ENCODE measurements at places on chromosomes 13 and 19.

DNA sequence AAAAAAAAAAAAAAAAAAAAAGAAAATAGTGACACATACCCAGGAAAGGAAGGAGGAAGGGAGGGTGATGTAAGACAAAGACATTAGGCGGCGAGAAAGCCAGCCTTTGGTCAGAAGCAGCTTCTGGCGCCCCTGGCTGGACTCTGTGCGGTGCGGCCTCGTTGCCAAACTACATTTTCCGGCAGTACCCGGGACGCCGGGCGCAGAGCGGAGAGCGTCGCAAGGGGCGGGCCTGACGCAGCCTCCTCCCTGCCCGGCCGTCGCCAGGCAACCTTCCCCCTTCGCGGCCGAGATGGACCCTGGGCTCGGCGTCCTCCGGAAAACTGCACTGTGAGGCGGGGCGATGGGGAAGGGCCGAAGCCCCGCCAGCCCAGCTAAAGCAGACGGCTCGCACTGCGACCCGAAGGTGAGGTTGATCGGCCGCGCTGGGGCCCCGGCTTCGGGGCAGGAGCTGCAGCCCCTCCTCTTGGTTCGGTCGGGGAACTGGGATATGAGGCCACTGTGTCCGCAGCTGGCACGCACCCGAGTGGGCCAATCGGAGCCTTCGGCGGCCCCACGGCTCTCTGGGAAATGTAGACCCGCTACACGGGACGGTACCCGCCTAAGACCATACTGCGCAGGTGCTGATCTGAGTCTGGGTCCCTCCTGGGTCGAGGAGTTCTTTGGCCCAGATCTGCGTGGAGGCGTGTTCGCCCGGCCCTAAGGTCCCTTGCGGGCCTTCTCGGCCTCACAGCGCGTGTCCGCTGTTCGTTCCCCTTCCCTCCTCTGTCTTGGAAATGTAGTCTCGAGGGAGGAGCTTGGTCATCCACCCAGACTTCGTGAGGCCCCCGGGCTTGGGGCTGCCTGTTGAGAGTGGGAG, 2.3 kb upstream of the MZF1 start:
- peak; percentile 96 for DNase-seq

DNA sequence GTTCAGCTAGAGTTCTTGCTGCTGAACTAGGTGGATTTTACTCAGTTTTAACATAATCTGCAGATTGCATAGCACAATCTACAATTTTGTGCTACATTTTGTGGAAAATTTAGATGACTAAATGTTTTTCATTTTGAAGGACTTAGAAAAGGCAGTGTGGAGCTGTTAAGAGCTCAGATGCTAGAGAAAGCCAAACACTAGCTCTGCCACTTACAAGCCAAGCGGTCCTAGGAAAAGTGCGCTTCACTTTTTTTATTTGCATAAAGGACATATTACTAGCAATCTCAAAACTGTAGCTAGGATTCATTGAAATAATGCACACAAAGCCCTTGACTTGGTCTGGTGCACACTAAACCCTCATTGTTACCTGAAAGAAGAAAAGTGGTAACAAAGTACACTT, 8.1 kb upstream of the CSNK1A1L start:
- DNase-seq: no peak

- no peak for DNase-seq
Measured at GRCh38 chr19:11092181-11092538, 2.9 kb downstream of the LDLR start.

- DNase-seq: no peak
Measured at GRCh38 chr13:42260903-42261654, 10.9 kb upstream of the AKAP11 start.

GRCh38 chr19:18879579-18880373, 16.2 kb downstream of the CERS1 start:
- DNase-seq: no peak

- DNase-seq: no peak
Measured at GRCh38 chr19:49020931-49021895, 2.9 kb downstream of the CGB3 start.

DNA sequence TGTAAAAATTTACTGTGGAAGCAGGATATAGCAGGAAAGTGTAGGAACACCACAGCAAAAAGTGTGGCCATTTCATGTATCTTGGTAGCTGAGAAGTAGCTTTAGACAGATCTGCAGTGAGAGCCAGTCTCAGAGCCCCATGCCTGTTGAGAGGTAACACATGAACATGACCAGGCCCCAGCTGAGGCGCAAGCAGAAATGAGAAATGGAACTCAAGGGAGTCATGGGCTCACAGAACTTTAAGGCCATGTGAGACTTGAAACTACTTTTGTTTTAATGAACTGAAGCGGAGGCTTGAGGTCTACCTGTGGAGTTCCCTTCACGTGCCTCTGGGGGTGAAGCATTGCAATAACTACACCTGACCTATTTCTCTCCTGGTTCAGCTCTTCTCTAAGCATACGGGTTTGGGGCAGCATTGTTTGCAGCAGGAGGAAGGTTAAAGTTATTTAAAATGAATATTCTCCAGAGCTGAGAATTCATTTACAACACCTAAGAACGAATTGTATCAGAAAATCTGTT, 3.3 kb downstream of the MYO16 start:
- no peak for DNase-seq

DNA sequence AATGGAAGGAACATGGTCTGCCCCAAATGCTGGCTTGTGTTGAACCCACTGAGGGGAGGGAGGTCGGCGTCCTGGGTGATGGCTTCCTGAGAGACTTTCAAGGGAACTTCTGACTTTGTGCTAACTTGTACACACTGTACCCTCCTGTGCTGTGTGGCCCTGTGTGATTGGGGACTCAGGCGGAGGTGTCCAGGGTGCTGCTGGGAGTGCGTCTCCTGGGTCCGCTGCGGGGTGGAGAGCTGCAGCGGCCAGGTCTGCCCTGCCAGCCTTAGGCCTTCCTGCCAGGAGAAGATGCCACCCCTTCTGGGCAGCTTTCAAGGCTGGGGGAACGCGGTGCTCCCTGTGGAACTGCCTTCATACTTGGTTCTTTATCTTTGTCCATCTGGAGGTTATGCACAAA, 170.1 kb downstream of the URI1 start:
- no peak for DNase-seq

DNA sequence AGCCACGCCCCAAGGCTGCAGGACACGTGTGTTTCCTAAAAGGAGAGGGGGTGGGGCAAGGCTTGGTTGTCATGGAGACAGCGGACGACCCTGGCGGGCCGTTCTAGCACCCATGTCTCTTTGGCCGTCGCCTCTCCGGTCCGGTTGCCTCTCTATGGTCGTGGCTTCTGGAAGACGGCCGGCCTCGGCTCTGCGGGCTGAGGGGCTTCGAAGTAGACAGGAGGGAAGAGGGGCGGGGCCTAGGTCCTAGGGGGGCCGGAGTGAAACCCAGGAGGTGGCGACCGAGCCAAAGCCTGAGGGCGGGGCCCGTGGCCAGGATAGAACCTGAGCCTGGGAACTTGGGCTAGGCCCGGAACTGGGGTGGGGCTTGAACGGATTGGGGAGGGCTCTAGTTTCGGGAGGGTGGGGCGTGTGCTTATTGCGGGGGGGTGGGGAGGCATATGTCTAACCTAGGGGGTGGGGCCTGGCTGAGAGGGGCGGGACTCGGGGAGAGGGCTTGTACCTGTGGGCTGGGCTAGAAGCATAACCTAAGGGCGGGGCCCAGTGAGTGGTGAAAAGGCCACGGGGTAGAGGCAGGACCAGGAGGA, 750 bp upstream of the SLC27A1 start:
- peak; percentile 90 for DNase-seq

DNA sequence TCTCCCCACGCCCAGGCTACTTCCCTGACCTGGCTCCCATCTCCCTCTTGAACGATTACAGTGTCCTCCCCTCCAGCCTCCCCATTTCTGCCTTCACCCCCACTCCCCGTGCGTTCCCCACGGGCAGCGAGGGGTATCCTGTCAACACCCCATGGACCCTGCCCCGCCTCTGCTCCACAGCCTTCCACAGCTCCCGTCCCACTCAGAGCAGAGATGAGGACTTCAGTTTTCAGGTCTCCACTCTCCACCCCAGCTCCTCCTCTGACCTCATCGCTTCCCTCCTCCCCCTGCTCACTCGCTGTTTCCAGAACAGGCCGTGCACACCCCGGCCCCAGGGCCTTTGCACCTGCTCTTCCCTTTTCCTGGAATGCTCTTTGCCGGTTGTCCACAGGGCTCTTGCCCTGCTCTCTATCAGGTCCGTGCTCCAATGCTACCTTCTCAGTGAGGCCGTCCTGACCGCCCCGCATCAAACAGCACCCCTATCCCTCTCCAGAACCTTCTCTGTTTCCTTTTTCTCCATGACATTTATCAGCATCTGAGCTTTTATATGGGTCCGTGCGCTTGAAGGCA, 15.0 kb downstream of the LRRC4B start:
- DNase-seq: no peak

- no peak for DNase-seq
Measured at GRCh38 chr19:47144630-47145029, 14.0 kb downstream of the SAE1 start.

GRCh38 chr13:87259479-87260083, 411.6 kb upstream of the SLITRK5 start:
- DNase-seq: no peak

- peak; percentile 43 for DNase-seq
Measured at GRCh38 chr19:9917321-9917720, 19.0 kb downstream of the OLFM2 start.

Measured in hindlimb muscle (tissue), 1 donor.